ENCODE measurements at places on chromosomes 12 and 14.
A peak's percentile ranks its signal among the peaks of the same experiment; 100 is the strongest.

DNA sequence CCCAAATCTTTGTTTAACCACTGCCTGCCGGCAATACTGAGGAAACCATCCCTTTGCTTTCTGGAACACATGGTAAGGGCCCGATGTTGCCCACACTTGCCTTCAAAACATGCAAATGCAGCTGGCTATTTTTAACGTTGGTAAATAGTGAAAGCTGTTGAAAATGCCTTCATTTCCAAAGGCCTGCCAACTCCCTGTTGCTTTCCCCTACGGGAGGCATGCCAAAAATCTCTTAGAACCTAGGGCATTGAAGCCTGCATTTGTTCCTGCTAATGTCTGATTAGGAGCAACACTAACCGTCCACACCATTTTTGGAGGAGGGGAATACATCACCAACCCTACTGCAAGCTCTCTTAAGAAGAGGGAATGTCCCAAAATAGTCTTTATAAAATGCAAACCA, 152.6 kb upstream of the NOS1 start:
- DNase-seq: no peak

- DNase-seq: no peak
Observed at GRCh38 chr12:1130164-1130563, 139.1 kb downstream of the ERC1 start.

GRCh38 chr12:78191611-78192010, 360.9 kb downstream of the NAV3 start:
- DNase-seq: no peak

GRCh38 chr14:51889851-51890250, 29.4 kb downstream of the GNG2 start:
- DNase-seq: no peak

GRCh38 chr14:105093038-105093430, 27.8 kb upstream of the GPR132 start:
- peak; percentile 88 for DNase-seq

GRCh38 chr14:95885866-95886265, 9.2 kb downstream of the TUNAR start:
- no peak for DNase-seq

DNA sequence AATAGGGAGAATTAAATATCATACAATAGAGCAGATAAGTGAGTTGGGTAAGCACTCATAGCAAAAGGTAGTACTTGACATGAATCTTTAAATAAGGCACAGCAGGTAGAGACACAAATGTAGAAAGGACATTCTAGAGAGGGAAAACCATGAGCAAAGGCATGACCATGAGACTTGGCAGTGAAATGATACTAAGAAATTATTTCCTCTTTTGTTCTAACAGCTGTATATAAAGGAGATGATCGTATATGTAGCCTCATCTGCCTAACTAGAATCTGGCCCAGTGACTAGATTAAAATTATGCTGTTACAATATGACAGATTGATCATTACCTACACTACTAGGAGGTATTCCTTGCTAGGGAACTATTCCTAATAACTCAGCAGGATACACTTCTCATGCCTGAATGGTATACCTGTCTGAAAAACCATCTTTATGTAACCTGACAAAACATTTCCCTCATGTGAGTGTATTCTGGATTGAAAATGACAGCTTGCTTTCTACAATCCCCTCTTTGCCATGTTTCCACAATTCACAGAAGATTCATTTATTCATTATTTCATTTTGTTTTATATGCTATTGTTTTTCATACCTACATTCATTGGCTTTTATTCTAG, 725.7 kb downstream of the C12orf50 start:
- DNase-seq: no peak

DNA sequence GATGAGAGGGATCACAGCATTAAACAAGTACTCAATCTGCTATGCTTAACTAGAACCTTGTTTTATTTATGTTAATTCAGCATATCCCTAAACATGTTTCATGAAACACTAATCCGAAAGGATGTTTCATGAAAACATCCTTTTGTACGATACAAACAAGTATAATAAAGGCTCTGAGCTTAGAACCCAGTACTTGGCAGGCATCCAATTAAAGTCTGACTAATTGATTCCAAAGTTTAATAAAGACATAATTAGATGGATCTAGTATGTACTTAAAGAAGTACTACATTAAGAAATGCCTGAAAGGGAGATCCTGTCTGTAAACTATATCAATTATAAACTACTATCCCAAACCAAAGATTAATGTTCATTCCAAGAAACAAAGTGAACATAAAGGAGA, 51.8 kb downstream of the SCAF11 start:
- DNase-seq: no peak

DNA sequence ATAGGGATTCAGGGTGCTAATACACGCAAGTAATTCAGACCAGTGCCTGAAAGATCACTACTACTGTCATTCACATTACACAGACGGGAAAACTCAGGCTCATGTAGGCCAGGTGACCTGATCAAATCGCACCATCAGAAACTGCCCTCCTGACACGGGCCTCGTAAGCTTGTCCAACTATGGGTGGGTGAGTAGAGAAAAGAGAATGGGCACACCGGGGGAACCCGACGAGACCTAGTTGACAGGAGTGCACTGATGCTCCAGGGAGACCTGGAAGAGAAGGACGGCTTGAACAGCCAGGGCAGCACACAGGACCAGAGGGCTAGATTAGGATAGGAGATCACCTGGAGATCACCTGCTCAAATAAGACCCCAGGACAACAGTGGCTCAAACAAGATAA, 166.9 kb upstream of the DIO3 start:
- DNase-seq: no peak

GRCh38 chr12:122126713-122127597, 47.1 kb downstream of the IL31 start:
- no peak for DNase-seq

DNA sequence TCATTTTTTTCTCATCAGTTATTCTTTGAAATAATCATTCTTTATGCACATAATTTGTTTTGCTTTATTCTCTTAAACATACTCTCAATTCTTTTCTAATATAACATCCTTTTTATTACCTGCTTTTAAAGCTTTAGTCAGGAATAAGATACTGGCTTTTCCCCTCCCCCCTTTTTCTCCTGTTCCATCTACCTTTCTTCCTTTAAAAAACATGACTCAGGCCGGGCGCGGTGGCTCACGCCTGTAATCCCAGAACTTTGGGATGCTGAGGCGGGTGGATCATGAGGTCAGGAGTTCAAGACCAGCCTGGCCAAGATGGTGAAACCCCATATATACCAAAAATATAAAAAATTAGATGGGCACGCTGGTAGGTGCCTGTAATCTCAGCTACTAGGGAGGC, 25.4 kb downstream of the HIF1A start:
- no peak for DNase-seq

DNA sequence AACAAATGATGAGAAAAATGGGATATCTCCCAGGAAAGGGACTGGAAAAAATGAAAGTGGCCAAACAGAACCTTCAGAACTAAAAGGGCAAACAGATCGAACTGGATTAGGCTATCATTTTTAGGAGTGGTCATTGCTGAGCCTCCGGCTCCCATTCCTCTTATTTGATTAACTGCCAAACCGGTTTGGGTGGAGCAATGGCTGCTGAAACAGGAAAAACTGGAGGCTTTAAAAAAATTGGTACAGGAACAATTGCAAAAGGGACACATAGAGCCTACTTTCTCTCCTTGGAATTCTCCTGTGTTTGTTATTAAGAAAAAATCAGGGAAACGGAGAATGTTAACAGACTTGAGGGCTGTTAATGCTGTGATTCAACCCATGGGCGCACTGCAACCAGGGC, 49.7 kb downstream of the TNFAIP2 start:
- DNase-seq: no peak

- DNase-seq: no peak
Observed at GRCh38 chr14:50741567-50741966, 73.5 kb upstream of the SAV1 start.

DNA sequence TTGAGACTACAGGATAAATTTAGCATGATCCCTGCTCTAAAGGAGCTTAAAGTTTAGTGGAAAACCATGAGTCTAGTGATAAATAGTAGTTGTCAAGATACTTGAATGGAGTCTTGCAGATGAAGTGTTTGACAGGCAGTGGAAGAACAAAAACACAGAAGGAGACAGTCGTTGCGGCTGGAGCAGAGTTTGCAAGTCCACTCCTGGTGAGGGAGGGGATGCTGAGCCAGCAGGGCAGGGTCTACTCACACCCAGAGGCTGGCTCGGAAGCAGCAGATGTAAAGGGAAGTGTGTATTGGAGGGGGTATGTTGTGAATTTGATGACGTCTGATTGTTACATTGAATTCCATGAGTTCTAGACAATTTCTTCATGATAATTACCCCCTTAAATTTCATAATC, 61.3 kb downstream of the TRAF3 start:
- DNase-seq: no peak

DNA sequence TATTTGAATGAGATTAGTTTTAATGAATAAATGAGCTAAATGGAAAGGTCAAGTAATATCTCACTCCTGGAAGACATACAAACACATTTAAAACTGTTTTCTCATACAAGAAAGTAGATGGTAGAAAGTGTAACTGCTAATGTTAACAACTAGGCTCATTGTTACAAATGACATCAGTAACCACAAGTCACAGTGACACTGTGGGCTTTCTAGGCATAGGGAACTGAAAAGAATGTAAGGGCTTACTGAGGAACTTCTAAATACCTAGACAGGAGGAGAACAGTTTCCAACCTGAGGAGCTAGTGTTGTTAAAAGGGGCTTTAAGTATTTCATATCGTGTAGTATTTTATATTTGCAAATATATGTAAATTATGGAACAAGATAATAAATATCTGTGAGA, 17.5 kb upstream of the ERGIC2 start:
- DNase-seq: no peak

DNA sequence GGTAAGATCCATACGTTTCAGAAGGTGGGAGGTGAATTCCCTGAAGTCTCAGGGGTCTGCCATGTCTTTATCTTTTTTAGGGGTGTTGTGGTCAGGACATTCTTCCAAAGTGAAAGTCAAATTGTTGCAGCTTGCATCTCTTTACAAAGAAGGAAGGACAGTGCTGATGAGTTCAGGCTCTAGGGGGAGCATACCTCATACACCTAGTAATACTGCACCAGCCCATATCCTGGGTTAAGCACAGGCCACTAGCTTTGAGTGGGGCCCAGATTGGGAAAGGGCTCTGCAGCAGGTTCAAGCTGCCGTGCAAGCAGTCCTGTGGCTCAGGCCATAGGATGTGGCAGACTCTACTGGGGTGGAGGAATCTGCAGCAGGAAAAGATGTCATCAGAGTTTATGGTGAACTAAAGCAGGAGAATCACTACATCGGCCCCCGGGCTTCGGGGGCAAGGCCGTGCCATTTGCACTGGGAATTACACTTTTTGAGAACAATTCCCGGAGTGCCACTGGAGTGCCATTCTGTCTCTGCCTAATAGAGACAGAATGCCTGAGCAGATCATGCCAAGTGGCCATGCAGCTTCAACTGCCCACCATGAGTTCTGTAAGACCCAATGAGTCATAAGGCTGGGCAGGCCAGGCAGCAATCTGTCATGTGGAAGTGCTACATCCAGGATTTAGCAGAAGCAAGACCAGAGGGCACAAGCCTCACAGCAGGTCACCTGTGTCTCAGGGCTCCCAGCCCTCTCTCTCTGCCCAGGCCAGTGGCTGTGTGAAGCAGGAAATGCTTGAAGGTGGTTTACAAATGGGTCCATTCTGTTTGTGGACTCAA, 32.3 kb downstream of the DIO3 start:
- DNase-seq: no peak

DNA sequence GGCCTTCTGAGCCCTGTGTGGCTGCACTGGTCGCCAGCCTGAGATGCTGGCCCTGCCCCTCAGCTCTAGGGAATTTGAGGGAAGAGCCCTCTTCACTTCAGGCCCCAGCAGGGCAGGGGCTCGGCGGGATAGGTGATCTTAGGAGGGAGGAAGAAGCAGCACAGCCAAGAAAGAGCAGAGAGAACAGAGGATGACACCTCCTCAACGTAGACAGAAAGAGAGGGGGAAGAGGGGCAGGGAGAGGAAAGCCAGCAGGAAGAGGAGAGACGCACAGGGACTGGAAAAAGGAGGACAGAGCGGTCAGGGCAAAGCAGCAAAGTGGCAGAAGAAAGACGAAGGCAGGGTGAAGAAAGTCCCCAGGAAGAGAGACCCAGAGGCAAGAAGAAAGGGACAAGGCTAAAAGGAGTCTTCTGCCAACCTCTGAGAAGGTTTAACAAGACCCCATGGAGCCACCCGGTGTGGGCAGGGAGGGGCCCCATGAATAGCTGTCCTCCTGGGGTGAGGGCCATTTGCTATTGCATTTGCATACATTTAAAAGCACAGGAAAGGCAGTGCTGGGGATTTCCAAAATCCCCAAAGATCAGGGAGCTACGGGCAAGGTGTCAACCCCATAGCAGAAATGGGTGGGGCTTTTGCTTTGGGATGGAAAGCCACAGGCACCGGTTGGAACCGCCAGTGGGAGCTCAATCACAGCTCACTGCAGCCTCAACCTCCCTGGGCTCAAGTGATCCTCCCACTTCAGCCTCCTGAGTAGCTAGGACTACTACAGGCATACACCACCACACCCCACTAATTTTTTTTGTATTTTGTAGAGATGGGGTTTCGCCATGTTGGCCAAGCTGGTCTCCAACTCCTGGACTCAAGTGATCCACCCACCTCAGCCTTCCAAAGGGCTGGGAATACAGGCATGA, 22.7 kb downstream of the CMKLR1 start:
- no peak for DNase-seq

GRCh38 chr14:90266441-90267154, 10.2 kb downstream of the PSMC1 start:
- no peak for DNase-seq

DNA sequence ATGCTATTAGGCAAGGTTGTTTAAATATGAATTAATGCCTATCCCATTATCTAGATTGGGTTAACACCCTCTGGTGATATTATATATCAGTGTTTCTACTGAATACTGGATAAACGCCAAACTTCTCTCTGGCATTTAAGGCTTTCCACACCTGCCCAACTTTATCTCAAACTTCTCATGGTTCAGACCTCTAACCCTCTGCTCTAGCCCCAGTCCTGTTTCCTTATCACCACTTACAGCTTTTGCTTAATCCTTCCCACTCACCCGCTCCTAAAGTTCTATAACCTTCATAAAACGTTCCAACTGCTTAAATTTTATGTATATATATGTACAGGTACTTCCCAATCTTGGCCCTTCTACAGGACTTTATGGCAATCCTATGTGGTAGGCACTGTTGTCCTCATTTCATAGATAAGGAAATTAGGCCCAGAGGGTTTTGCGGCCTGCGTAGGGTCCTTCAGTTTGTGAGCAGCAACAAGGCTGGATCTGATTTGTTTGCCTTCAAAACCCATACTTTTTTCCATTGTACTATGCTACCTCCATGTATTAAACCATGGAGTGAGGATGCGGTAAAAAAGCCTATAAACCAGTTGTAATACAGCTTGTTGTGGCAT, 1.2 kb downstream of the LPCAT3 start:
- DNase-seq: no peak

- peak; percentile 92 for DNase-seq
Observed at GRCh38 chr14:36661506-36662257, at the start of gene PAX9. TSS of gene PAX9 (plus strand) at chr14:36661860. CDS start at chr14:36662090, 230 bp downstream.

- no peak for DNase-seq
Observed at GRCh38 chr12:64933791-64934190, 109.3 kb downstream of the TBC1D30 start.
